Activated CD4-positive, alpha-beta T cell treated with anti-CD3 and anti-CD28 coated beads, Interleukin-2, amount 10 ng/mL, durations not matched to agents 7 days and 5 days (primary cell): ENCODE measurements at places on chromosomes 7 and 10. TPM values are rescaled to one million over a fixed set of nuclear protein-coding genes. Genes with fewer than 3 reads are reported as not detected.
A peak's percentile ranks its signal among the peaks of the same experiment; 100 is the strongest.

NMT2 gene
- total RNA-seq: 50.9 TPM

DNA sequence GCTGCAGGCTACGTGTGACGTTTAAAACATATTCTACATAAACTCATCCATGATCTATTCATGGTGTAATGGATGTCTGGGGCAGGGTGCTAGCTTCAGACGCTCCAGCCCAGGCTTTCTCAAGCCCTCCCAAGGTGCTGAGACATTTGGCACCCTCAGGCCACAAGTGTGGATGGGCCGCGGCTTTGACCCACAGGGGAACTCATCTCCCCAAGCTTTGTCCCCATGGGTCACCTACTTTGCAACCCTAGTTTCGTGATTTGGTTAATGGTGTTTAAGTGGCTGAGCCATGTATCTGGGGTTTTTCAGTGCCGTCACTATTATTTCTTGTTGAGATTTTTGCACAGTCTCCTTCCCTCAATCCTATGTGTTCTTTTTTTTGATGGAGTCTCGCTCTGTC lies 66.0 kb downstream of the GRK5 start:
- peaks cover 12% of the 10 kb centered on the region for H3K36me3 ChIP-seq
- no peak for DNase-seq
- H3K27me3 ChIP-seq: no peaks in the 10 kb centered on the region
- no peak overlapping the region for H3K4me3 ChIP-seq
- peaks cover 67% of the 10 kb centered on the region for H3K4me1 ChIP-seq

GRCh38 chr10:4981722-4982471 lies 18.7 kb downstream of the AKR1C1 start:
- no peaks in the 10 kb centered on the region for H3K36me3 ChIP-seq
- H3K27me3 ChIP-seq: peaks cover 2% of the 10 kb centered on the region
- no peak for DNase-seq

- H3K4me3 ChIP-seq: no peak overlapping the region
- no peak overlapping the region for H3K27ac ChIP-seq
- H3K4me1 ChIP-seq: no peaks in the 10 kb centered on the region
- DNase-seq: no peak
- no peaks in the 10 kb centered on the region for H3K36me3 ChIP-seq
- no peaks in the 10 kb centered on the region for H3K27me3 ChIP-seq
Observed at GRCh38 chr10:79168210-79168609, 99.4 kb downstream of the ZMIZ1 start.

DNA sequence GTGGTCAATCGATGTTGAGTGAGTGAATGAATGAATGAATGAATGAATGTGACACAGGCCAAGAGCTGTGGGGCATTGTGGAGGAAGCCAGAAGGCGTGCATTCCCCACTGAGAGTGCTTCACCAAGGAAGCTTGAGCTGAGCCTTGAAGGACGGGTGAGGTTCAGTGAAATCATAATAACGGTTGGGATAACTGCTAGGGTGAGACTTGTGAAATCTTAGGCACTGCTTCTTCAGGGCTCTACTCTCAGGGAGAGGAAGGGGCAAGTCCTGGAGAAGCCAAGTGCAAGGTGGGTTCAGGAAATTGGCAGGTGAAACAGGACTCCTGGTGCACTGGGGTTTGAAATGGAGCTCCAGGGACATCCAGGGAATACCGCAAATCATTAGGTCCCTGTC lies 23.7 kb upstream of the PRKAG2 start:
- no peak overlapping the region for H3K27ac ChIP-seq
- H3K4me3 ChIP-seq: no peak overlapping the region
- peaks cover 5% of the 10 kb centered on the region for H3K27me3 ChIP-seq
- DNase-seq: no peak
- no peaks in the 10 kb centered on the region for H3K4me1 ChIP-seq

- H3K27ac ChIP-seq: no peak overlapping the region
- H3K4me3 ChIP-seq: no peak overlapping the region
- H3K36me3 ChIP-seq: no peaks in the 10 kb centered on the region
- no peaks in the 10 kb centered on the region for H3K4me1 ChIP-seq
- no peak for DNase-seq
Observed at GRCh38 chr10:126500866-126501265, 112.6 kb upstream of the ADAM12 start.

- no peak for DNase-seq
- H3K4me1 ChIP-seq: no peaks in the 10 kb centered on the region
- no peak overlapping the region for H3K4me3 ChIP-seq
- peaks cover 41% of the 10 kb centered on the region for H3K27me3 ChIP-seq
Observed at GRCh38 chr10:79593377-79593776, 17.4 kb upstream of the SFTPA1 start.

ASZ1 gene
- not detected for total RNA-seq

GRCh38 chr10:70381471-70382421 lies 679 bp downstream of the LRRC20 start:
- peak overlapping the region; percentile 84 for H3K27ac ChIP-seq
- H3K27me3 ChIP-seq: no peaks in the 10 kb centered on the region
- peaks cover 21% of the 10 kb centered on the region for H3K4me1 ChIP-seq
- DNase-seq: peak; percentile 53
- H3K36me3 ChIP-seq: peaks cover 5% of the 10 kb centered on the region

GRCh38 chr7:36620166-36620708 lies 104.1 kb downstream of the AOAH start:
- H3K4me3 ChIP-seq: no peak overlapping the region
- H3K27ac ChIP-seq: no peak overlapping the region
- H3K27me3 ChIP-seq: no peaks in the 10 kb centered on the region
- peaks cover 4% of the 10 kb centered on the region for H3K4me1 ChIP-seq
- DNase-seq: no peak
- peaks cover 31% of the 10 kb centered on the region for H3K36me3 ChIP-seq

DNA sequence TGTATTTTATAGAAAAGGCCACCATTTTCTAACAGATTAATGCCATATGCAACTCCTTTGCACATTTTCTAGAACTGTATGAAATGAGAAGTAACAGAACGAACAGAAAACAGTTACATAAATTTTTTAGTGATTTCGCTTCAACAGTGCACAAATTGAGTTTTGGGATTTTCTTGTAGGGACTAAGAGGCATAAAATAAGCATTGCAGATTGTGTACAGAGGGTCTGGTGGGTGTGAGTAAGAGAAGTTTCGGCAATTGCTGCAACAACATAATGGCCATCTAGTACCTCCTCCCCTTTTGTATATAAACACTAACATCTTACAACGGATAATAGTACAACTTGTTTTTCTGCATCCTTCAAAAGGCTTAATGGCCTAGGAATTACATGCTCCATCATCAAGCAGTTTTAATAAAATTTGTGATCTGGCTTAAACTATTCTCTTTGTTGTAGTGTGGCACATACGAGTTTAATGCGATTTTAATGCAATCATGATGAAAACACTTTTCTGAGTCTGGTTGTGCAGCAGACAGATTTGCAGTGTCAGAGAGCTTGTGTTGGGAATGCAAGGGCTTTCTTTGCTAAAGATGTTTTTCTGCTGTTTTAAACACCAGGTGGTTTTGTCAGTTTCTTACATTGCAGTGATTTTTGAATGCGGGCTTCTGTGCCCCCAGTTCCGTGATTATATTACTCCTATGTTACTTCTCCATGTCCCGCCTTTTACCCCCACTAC lies 2.9 kb downstream of the GLCCI1 start:
- H3K36me3 ChIP-seq: no peaks in the 10 kb centered on the region
- H3K4me1 ChIP-seq: peaks cover 24% of the 10 kb centered on the region
- no peak overlapping the region for H3K4me3 ChIP-seq
- no peak overlapping the region for H3K27ac ChIP-seq

DNA sequence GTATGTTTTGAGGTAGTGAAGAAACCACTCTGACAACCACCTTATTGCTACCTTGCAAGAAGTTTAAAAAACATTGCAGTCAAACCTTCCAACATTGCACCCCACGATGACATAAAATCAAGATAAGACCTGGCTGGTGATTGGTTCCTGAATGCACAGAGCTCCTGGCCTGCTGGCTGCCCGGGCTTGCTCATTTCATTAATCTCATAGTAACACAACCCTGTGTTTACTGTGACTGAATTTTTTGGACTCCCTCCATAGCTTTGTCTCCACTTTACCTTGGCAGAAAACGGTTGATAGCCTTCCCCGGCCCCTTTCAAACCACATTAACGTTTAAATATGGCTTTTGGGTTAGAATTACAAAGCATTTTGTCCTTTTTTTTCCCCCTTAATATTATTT lies 27.5 kb downstream of the VWA2 start:
- no peaks in the 10 kb centered on the region for H3K4me1 ChIP-seq
- no peak overlapping the region for H3K27ac ChIP-seq
- no peak for DNase-seq
- no peak overlapping the region for H3K4me3 ChIP-seq
- no peaks in the 10 kb centered on the region for H3K36me3 ChIP-seq
- H3K27me3 ChIP-seq: peaks cover 4% of the 10 kb centered on the region

GRCh38 chr10:105702211-105702610 lies 1061.1 kb downstream of the SORCS3 start:
- no peaks in the 10 kb centered on the region for H3K36me3 ChIP-seq
- no peak overlapping the region for H3K4me3 ChIP-seq
- no peak for DNase-seq
- H3K27me3 ChIP-seq: no peaks in the 10 kb centered on the region
- H3K4me1 ChIP-seq: no peaks in the 10 kb centered on the region

DNA sequence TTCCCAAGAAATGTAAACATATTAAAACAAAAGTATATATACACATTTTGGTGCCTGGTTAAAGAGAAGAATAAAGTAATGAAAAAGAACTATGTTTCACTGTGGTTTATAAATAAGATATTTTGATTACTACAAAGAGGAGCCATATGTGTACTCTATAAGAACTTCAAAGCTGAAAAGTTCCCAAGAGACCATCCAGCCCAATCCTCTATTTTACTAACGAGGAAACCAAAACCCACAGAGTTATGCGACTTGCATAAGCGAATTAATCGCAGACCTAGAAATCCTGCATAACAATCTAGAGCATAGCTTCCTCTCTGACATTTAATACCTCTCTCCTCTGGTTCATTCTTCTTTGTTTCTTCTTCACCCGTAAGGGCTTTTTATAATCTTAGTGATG lies 937.1 kb downstream of the CNTNAP2 start:
- no peak overlapping the region for H3K27ac ChIP-seq
- no peak overlapping the region for H3K4me3 ChIP-seq
- no peak for DNase-seq

- H3K4me1 ChIP-seq: peaks cover 1% of the 10 kb centered on the region
- peaks cover 20% of the 10 kb centered on the region for H3K27me3 ChIP-seq
- no peak overlapping the region for H3K4me3 ChIP-seq
- DNase-seq: no peak
- H3K36me3 ChIP-seq: no peaks in the 10 kb centered on the region
Observed at GRCh38 chr7:100384628-100385294, 11.5 kb downstream of the PILRA start.

- no peak overlapping the region for H3K27ac ChIP-seq
- peaks cover 48% of the 10 kb centered on the region for H3K27me3 ChIP-seq
- H3K36me3 ChIP-seq: no peaks in the 10 kb centered on the region
- peaks cover 5% of the 10 kb centered on the region for H3K4me1 ChIP-seq
- H3K4me3 ChIP-seq: no peak overlapping the region
Observed at GRCh38 chr10:51073453-51074237, 642 bp upstream of the PRKG1 start.

- no peak overlapping the region for H3K27ac ChIP-seq
- no peak for DNase-seq
- peaks cover 4% of the 10 kb centered on the region for H3K4me1 ChIP-seq
- H3K27me3 ChIP-seq: no peaks in the 10 kb centered on the region
- H3K36me3 ChIP-seq: peaks cover 3% of the 10 kb centered on the region
Observed at GRCh38 chr7:75988568-75989499, 5.6 kb downstream of the TMEM120A start.
